Activated T-helper 9 cell treated with anti-CD3 and anti-CD28 coated beads, Interleukin-2, amount 50 U/mL, for 16 hours (primary cell): ENCODE measurements at places on chromosomes 16 and 17.

DNA sequence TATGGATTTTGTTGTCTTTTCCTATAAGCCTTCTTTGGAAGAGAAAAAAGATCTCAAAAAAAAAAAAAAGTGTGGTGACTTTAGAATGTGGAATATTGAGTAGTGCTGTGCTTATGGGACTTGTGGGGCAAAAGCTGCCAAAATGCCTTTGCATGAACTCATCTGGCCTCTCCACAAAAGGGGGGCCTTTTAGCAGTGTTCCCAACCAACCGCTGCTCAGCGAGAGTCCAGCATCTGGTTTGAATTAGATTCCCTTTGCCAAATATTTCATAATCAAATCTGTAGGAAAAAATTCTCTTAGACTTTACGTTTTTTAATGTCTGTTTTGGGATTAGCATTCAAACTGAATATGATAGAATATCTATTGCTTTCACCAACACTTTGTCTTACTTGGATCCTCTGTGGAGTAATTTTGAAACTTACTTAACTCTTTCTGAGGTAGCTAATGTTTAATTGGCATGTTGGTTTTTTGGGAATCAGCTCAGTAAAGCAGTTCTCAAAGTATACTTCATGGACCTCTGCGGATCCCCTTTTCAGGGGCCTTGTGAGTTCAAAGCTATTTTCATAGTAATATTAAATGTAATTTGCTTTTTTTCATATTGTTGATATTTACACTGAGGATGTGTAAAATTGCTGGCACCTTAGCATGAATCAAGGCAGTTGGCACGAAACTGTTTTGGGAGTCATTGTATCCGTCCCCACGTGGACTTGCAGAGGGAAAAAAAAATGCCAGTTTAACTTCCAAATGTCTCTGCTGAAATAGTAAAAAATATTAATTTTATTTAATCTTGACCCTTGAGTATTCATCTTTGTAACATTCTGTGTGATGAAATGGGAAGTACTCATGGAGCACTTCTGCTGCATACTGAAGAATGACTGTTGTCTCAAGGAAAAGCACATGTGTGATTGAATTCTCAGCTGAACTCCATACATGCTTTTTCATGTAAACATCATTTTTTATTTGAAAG lies 34.7 kb upstream of the VPS4A start:
- no peak for DNase-seq

- no peak for DNase-seq
Observed at GRCh38 chr17:70242781-70243437, 73.6 kb downstream of the KCNJ2 start.

GRCh38 chr17:51391982-51392654 lies 131.8 kb downstream of the UTP18 start:
- DNase-seq, result no peak

DNA sequence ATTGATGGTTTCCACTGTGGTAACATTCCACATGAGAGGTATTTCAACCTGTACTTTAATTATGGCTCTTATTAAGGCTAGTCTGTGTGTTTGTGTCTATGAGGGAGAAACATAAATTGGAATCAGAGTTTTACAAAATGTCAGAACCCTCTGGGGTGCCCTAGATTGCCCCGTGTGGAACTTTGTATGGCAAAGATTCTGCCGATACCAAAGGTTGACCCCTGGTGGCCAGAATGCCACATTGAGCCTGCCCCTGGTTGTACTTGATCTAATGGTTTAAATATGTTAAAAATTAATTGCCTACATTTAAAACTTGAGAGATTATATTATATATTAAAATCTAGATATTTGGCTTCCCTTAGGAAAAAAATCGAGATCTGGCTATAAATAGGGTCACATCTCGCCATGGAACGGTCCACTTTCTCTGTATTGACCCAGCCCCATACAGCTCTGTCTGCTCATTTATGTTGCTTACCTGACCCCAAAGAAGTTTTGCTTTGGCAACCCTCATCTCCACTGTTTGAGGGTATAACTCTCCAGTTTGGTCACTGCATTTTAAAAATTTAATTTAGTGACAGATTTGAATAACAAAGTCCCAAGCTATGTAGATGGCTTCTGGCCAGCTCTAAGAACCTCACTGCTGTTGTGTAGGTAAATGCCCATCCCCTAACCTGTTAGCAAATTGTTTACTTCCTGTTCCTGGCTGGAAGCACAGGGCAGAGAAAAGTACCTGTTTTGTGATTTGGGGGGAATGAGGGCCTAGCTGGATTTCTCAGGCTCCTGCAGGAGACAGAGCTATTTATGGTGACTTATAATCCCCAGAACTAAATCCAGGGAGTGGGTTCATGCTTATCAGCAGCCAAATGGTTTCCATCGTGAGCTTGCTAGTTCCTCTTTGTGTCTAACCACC lies 95.0 kb downstream of the PLCG2 start:
- DNase-seq, result no peak

GRCh38 chr17:63140255-63140654 lies 174.2 kb downstream of the TANC2 start:
- no peak for DNase-seq

DNA sequence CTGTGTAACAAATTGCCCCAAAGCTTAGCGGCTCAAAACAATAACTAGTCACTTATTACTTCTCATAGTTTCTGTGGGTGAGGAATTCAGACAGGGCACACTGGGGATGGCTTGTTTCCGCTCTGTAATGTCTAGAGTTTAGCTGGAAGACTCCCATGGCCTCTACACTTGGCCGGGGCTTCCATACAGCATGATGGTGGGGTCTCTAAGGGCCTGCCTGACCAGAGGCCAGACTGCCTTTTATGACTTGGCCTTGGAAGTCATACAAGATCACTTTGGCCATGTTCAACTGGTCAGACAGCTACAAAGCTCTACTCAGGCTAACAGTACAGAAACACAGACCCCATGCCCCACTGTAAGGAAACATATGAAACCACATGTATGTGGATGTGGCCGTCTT lies 8.2 kb downstream of the GLP2R start:
- no peak for DNase-seq

DNA sequence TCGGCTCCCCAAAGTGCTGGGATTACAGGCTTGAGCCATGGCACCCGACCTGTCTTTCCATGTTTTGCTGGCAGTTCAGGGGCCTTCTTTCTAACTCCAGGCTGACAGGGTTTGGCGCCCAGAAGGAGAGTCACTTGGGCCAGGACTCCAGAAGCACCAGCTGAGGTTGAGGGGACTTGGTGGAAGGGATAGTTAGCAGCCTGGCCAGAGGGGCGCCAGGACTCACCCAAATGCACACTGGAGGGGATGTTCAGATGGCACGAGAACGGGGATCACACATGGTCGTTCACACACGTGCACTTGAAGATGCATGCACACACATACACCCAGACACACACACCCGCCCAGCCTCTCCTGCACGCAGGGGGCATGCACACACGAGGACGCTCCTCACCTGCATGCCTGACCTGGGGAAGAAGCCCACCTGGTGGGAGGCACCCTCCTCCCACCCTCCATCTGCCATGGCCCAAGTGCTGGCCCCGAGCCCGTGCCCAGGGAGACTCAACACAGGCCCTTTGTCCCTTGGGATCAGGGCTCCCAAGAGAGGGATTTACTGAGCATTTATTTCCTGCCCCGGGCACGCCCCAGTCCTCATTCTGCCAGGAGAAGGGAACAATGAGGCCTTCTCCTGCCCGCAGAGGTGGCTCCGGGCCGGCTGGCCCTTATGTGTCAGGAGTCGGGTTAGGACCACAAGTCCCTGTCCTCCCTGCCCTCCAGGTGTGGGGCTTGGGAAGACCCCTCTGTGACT lies 2.3 kb upstream of the PRSS21 start:
- no peak for DNase-seq
